HCT116 (cell line): ENCODE measurements at places on chromosomes 5 and 9.

GRCh38 chr9:90801241-90801972 is at the start of gene SYK:
Gene SYK (plus strand): TSS chr9:90801819. CDS start chr9:90843899, 42,080 bp downstream.
- DNase-seq = no peak

DNA sequence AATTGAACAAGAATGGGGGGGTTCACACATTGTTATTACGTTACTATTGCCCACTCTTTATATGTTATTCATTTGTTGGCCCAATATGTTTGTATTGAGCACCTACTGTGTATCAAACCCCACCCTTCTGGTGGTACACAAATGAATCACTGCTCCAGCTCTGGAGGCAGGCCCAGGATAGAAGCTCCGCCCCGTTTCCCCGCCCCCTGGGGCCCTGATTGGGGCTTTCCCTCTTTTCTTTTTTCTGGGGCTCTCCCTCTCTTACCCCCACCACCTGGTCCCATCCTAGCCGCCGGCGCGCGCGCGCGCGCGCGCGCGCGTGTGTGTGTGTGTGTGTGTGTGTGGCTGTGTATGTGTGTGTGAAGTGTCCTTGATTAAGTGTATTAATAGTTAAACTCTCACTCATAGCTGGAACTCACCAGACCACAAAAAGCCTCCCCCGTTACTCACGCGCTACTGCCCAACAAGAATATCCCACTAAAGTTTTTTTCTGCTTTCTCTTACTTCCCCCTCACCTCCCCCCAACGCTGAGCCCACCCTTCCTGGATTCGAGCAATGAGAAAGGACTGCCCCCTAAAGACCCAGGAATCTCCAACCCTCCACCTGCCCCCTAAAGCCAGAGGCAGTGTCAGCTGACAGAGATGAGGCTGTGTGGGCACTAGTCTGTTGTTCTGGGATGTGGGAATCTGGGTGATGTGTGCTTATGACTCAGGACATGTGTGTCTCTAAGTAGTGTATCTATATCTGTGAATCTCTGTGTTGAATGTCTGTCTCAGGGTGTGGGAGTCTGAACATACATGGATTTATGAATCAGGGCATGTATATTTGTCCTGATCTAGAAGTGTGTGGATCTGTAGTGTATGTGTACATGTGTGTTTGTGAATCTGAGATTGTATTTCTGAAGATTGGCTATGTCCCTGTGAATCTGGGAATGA is 4.0 kb downstream of the CXXC5 start:
- DNase-seq = no peak

GRCh38 chr5:5497152-5497788 is 74.8 kb downstream of the ICE1 start:
- peak; percentile 26 for DNase-seq

DNA sequence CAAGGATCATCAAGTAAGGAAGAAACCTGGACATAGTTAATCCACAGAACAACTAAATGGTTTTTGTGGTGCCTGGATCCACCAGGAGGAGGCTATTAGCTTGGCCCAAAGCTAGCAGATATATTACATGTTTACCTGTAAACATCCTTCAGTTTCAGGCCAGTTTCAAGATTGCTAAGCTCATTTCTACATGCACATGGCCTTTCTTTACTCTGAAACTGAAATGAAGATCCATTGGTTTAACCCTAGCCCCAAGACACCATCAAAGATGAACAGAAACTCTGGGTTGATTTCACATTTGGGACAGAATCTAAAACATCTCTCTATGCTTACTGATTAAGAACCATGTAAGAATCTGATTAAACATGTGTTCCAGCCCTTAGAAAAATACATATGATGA is 611.8 kb downstream of the TLE1 start:
- DNase-seq = no peak

GRCh38 chr5:170757182-170757601 is 26.3 kb upstream of the GABRP start:
- DNase-seq = no peak

DNA sequence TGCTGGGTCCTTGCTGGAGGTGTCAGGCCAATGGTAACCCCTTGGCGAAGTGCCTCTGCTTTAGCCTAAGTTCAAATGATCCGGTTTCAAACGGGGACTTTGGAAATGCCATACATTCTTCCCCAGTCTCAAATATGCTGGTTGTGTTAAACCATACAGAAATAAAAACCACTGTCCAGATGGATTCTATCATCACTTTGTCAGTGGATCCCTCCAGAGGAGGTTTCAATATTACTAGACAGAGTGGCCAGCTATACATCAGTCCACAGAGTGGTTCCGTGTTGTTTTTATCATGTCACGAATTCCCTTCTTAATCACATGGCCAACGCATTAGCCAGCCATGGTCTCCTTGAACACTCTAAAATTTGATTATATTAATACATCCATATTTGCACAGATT is 7.3 kb upstream of the RANBP17 start:
- no peak for DNase-seq

GRCh38 chr9:122202111-122202510 is 26.6 kb downstream of the LHX6 start:
- no peak for DNase-seq

- no peak for DNase-seq
Measured at GRCh38 chr5:173456181-173456580, 128.0 kb upstream of the STC2 start.

GRCh38 chr5:159567461-159567860 is 237.2 kb upstream of the IL12B start:
- DNase-seq = no peak

GRCh38 chr5:166369807-166370206 is 1921.6 kb upstream of the WWC1 start:
- no peak for DNase-seq

- DNase-seq = no peak
Measured at GRCh38 chr9:13020146-13021040, 245.6 kb downstream of the LURAP1L start.

DNA sequence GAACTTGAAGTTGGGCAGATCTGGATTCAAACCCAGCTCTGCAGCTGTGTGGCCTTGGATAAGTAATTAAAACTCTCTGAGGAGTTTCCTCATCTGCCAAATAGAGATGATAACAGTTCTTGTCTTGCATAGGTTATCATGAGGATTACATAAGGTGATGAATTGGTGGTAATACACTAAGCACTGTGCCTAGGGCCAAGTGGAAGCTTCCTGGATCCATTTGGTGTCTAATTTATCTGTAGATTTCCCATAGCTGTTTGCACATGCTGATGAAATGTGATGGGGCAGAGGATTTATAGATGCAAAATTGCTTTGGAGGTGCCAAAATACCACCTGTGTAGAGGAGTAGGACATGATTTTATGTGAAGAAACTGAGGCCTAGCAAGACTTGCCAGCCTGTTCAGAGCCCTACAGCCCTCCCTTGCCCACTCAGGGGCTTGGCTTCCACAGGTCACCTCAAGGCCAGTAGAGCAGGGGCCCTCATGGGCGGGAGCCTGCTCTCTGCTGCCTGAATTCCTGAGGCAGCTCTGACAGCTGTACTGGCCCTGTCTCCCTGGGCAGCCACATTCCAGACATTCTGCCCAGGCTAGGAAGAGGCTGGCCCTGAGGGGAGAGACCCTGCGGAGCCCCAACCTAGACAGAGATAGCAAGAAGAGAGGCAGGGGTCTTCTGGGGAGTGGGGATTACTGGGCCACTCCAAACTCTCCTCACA is 5.9 kb upstream of the FAT2 start:
- no peak for DNase-seq

- DNase-seq = no peak
Measured at GRCh38 chr5:1038417-1039209, 30.0 kb downstream of the NKD2 start.

- no peak for DNase-seq
Measured at GRCh38 chr5:81555865-81556264, 161.9 kb upstream of the ACOT12 start.

DNA sequence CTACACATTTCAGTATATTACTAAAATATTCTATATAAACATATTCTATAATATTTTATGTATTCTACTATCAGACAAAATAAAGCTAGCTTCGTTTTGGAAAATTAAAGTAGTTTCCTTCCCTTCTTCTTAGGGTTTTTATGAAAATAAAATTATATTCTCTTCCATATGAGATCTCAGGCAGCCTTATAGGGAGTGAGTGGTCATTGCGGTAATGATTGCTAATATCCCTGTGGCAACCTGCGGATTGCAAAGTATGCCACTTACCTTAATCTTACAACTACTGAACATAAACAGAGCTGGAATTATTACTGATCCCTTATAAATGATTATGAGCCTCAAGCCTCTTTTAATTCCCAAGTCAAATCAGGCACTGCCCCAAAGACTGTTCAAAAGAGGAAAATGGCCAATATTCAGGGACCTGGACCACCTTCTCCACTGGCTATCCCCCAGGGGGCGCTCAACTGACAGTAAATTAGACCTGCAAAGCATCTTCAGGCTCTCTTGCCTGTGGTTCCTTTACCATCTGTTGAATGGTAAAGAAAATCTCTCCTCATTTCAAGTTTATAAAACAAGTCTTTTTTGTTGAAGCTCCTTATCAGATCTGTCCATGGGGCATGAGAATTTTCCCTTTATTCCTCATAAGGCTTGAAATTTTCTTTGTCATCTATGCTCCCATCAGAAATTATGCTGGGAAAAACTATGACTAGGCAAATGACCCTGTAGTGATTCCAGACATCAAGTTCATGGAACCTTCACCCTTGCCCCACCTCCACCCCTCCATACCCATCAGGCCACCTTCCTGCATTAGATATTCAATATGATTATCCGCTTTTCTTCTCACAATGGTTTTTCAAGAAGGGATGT is 163.9 kb downstream of the CEMIP2 start:
- DNase-seq = peak; percentile 37

DNA sequence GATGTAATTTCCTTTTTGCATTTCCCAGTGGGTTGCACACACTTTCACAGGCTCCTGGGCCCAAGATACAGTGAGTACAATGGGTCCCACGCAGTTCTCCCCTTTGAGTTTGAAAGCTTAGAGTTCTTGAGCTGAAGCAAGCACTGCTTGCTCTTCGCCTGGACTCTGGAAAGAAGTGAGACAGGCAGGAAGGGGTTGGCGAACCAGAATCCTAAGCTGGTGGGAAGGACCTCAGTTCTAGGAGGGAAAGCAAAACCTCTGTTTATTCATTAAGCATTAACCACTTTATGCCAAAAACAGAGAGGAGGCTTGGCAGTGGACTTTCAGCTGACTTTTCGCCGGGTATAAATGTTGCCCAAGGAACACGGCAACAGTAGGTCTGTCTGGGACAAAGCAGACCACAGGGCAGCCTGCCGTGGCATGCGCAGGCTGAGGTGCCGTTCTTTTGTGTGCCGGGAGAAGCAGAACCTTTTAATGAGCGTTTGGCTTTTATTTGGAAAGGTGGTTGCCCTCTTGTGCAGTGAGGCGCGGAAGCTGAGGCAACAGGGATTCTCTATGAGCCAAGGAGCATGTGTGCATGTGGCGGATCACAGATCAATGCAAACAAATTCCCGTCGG is 239.9 kb upstream of the PANK3 start:
- DNase-seq = no peak

- no peak for DNase-seq
Measured at GRCh38 chr5:31487506-31487905, 44.4 kb downstream of the DROSHA start.
